Activated CD4-positive, alpha-beta T cell treated with anti-CD3 and anti-CD28 coated beads, Interleukin-2, amount 10 ng/mL, durations not matched to agents 24 days and 14 days (primary cell): ENCODE measurements at places on chromosomes 7 and 10. TPM values are rescaled to one million over a fixed set of nuclear protein-coding genes. Genes with fewer than 3 reads are reported as not detected.

The OR2A7 gene
- total RNA-seq, result 2.0 and 2.1 TPM in 2 replicates

The LRRTM3 gene
- not detected in 2 replicates for total RNA-seq

The XRCC2 gene
- 26.2 and 28.5 TPM in 2 replicates for total RNA-seq

The NPC1L1 gene
- not detected in 2 replicates for total RNA-seq

The PON3 gene
- total RNA-seq, result not detected in 2 replicates

The TBXAS1 gene
- total RNA-seq, result 1.8 and 3.5 TPM in 2 replicates

GRCh38 chr10:24969841-24970281 lies 17.5 kb upstream of the PRTFDC1 start:
- DNase-seq, result no peak
- H3K4me3 ChIP-seq, result no peak overlapping the region
- H3K36me3 ChIP-seq, result no peaks in the 10 kb centered on the region
- no peaks in the 10 kb centered on the region for H3K4me1 ChIP-seq
- H3K27ac ChIP-seq, result no peak overlapping the region

GRCh38 chr7:130733931-130734814 lies at the start of gene KLF14:
Gene KLF14 (minus strand): TSS chr7:130734207. CDS start chr7:130734033, 174 bp downstream.
- H3K27ac ChIP-seq, result peak within 1 kb of the TSS; percentile 11
- H3K36me3 ChIP-seq, result peaks cover 7% of the 10 kb centered on the region
- H3K27me3 ChIP-seq, result peaks cover 70% of the 10 kb centered on the region
- peak; percentile 76 for DNase-seq
- peak within 1 kb of the TSS; percentile 87 for H3K4me3 ChIP-seq
- H3K4me1 ChIP-seq, result peaks cover 3% of the 10 kb centered on the region

DNA sequence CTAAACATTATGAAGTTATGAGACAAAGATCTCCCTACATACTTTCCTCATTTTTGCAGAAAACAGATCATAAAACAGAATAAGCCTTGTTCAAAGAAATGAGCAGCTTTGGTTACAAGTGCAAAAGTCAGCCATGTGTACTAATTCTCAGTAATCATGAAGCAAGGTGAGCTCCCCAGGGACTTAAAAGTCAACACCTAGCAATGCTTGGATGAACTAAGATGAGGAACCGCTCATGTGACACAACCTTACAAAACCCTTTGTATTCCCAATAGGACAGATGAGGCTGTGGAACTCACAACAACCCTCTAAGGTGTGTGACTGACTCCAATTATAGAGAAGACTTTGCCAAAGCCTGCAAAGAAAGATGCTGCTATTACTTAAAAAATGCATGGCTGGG lies 154.5 kb downstream of the SLC25A13 start:
- peaks cover 10% of the 10 kb centered on the region for H3K36me3 ChIP-seq
- H3K4me3 ChIP-seq, result no peak overlapping the region
- no peak for DNase-seq
- H3K27me3 ChIP-seq, result no peaks in the 10 kb centered on the region
- H3K27ac ChIP-seq, result no peak overlapping the region

DNA sequence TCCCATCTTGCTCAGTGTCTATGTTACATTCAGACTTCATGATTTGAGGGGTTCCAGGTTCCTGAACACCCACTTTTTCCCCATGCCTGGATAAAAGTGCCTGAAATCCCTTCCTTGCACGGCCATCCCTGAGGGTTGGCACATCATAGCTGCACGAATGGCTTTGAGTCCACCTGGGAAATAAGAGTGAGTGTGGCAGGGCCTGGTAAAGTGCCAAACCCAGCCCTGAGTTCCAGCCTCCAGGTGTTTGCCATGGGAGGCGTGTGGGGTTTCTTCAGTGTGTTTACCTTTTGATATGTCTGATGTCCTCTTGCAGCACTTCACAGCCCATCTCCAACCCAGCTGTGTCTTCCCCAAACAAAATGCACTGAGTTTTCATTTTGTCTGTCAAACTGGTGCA lies 145.7 kb downstream of the PAXIP1 start:
- no peaks in the 10 kb centered on the region for H3K27me3 ChIP-seq
- no peak overlapping the region for H3K4me3 ChIP-seq
- no peaks in the 10 kb centered on the region for H3K36me3 ChIP-seq
- H3K4me1 ChIP-seq, result no peaks in the 10 kb centered on the region
- DNase-seq, result no peak

DNA sequence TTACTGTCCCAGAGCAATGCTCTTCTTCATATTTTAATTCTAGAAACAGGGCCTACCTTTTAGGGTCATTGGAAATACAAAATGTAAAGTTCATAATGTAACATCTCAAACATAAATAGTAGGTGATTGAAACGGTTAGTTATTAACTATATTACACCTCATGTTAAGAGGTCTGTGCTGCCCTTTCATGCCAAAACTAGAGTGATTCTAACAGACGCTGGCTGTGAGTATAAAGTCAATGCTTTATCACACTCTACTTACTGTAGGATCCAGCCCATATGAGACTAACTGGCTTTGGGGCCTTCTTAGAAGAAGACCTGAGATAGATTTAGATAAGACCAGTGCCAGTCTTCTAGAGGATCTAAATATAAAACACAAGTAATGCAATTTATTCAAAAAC lies 966.1 kb upstream of the SORCS1 start:
- no peak overlapping the region for H3K4me3 ChIP-seq
- no peaks in the 10 kb centered on the region for H3K4me1 ChIP-seq
- H3K36me3 ChIP-seq, result no peaks in the 10 kb centered on the region
- H3K27me3 ChIP-seq, result no peaks in the 10 kb centered on the region
- H3K27ac ChIP-seq, result no peak overlapping the region
- DNase-seq, result no peak

- no peak for DNase-seq
- no peaks in the 10 kb centered on the region for H3K4me1 ChIP-seq
- H3K27ac ChIP-seq, result no peak overlapping the region
- no peak overlapping the region for H3K4me3 ChIP-seq
These were observed 45.4 kb downstream of the C10orf143 start for GRCh38 chr10:130065251-130065650.

- H3K27me3 ChIP-seq, result no peaks in the 10 kb centered on the region
- peak; percentile 90 for DNase-seq
- H3K4me1 ChIP-seq, result peaks cover 43% of the 10 kb centered on the region
These were observed 1.3 kb downstream of the PFKFB3 start for GRCh38 chr10:6204063-6204340.

- no peak overlapping the region for H3K4me3 ChIP-seq
- H3K27me3 ChIP-seq, result no peaks in the 10 kb centered on the region
- peak overlapping the region; percentile 77 for H3K27ac ChIP-seq
- H3K4me1 ChIP-seq, result peaks cover 59% of the 10 kb centered on the region
These were observed 27.2 kb downstream of the IKZF1 start for GRCh38 chr7:50331564-50332208.

- H3K36me3 ChIP-seq, result no peaks in the 10 kb centered on the region
- H3K4me3 ChIP-seq, result peak within 1 kb of the TSS; percentile 7
- peaks cover 83% of the 10 kb centered on the region for H3K27me3 ChIP-seq
- peaks cover 21% of the 10 kb centered on the region for H3K4me1 ChIP-seq
These were observed at the start of gene DLX5 for GRCh38 chr7:97024209-97025129. Gene DLX5 (minus strand): TSS chr7:97024831. CDS start chr7:97024623, 208 bp downstream.

- no peak for DNase-seq
- H3K4me3 ChIP-seq, result no peak overlapping the region
- H3K36me3 ChIP-seq, result no peaks in the 10 kb centered on the region
These were observed 68.6 kb downstream of the UNCX start for GRCh38 chr7:1301054-1301881.
